ENCODE measurements at places on chromosomes 12 and 14. TPM values are rescaled to one million over a fixed set of nuclear protein-coding genes. Genes with fewer than 3 reads are reported as not detected.

Gene FAIM2
- not detected for total RNA-seq

Gene TMEM30B
- 17.9 TPM for total RNA-seq

Gene BHLHE41
- 0.14 TPM for total RNA-seq

Gene FOXG1
- not detected for total RNA-seq

Gene SLC39A2
- total RNA-seq = not detected

Gene RNASE7
- 17.1 TPM for total RNA-seq

Gene ITGA5
- total RNA-seq = 175 TPM

Gene SLC5A8
- 0.10 TPM for total RNA-seq

Gene CNTN1
- 74.6 TPM for total RNA-seq

Gene SNX6
- 101 TPM for total RNA-seq

Gene TM7SF3
- total RNA-seq = 91.2 TPM

Gene STAC3
- 0.48 TPM for total RNA-seq

Gene DCN
- total RNA-seq = 0.48 TPM

Gene CIT
- 26.9 TPM for total RNA-seq

Gene CYP46A1
- total RNA-seq = not detected

Gene PUS7L
- 17.3 TPM for total RNA-seq

Gene FAM222A
- total RNA-seq = 0.31 TPM

Gene PRIMA1
- total RNA-seq = not detected

Gene SLCO1B1
- total RNA-seq = not detected

Gene PRICKLE1
- 6.9 TPM for total RNA-seq

Gene SRGAP1
- total RNA-seq = 14.7 TPM

Gene RHOJ
- total RNA-seq = not detected

Gene KRT2
- total RNA-seq = not detected

Gene RND1
- total RNA-seq = 0.11 TPM
